ENCODE measurements at places on chromosomes 2 and 18.
A peak's percentile ranks its signal among the peaks of the same experiment; 100 is the strongest.

- DNase-seq = no peak
Observed at GRCh38 chr2:55062754-55063153, 12.5 kb upstream of the RTN4 start.

GRCh38 chr2:112683550-112684414 is 37.0 kb upstream of the NT5DC4 start:
- DNase-seq = no peak

GRCh38 chr2:172288603-172289002 is 138.8 kb upstream of the ITGA6 start:
- peak; percentile 30 for DNase-seq

GRCh38 chr2:88865801-88866371 is 174.4 kb downstream of the RPIA start:
- no peak for DNase-seq

- DNase-seq = no peak
Observed at GRCh38 chr2:9328931-9329330, 94.4 kb downstream of the ITGB1BP1 start.

GRCh38 chr2:20080428-20080827 is 29.0 kb upstream of the LAPTM4A start:
- no peak for DNase-seq

DNA sequence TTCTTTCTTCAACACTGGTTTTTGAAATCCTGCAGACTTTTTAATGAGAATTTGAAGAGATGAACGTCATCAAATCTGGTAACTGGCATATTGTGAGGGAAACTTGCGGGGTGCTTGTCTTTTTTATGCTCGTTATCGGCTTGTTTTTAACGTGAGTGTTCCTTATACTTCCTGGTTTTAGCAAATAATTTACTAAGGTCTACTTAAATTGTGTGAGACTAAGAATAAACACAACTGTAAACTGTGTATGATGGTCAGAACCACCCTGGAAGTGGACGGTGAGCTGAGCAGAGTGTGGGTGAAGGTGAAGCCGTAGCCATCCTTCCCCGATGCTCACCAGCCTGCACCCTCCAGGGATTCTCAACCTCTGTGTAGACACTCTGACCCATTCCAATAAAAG is 82.3 kb upstream of the CDC42EP3 start:
- no peak for DNase-seq

DNA sequence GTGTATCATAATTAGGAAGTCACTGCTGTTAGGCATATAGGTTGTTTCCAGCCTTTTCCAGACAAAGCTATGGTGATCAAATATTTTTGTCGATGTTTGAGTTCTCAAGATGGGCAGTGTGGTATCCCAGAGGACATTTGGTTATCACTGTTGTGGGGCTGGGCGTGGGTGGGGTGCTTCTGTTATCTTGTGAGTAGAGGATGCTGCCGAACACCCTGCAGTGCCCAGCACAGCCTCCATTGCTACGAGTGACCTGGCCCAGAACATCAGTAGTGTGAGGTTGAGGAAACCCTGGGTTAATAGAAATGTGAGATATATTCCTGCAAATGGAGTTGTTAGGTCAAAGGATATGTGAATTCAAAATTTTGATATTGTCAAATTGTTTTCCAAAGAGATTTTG is 33.2 kb downstream of the ZNF236 start:
- DNase-seq = no peak

GRCh38 chr2:128817813-128818212 is 499.1 kb upstream of the HS6ST1 start:
- no peak for DNase-seq

GRCh38 chr2:191446910-191447309 is 201.7 kb downstream of the MYO1B start:
- DNase-seq = no peak

DNA sequence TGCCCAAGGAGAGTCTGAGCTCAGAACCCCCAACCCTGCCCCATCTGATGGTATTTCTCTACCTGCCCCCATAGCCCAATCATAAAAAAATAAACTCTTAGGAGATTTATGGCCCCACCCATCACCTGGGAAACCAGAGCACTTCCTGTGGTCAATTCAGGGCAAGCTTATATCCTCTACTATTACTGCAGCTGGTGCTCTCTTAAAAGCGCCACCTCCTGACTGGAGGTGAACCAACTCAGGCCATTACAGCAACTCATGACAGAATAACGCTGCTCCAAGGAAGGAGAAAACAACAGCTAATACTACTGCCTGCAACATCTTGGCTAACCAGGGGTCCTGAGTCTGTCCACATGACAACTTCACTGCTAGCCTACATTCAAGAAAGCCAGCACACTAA is 195.7 kb downstream of the MTCL1 start:
- no peak for DNase-seq

DNA sequence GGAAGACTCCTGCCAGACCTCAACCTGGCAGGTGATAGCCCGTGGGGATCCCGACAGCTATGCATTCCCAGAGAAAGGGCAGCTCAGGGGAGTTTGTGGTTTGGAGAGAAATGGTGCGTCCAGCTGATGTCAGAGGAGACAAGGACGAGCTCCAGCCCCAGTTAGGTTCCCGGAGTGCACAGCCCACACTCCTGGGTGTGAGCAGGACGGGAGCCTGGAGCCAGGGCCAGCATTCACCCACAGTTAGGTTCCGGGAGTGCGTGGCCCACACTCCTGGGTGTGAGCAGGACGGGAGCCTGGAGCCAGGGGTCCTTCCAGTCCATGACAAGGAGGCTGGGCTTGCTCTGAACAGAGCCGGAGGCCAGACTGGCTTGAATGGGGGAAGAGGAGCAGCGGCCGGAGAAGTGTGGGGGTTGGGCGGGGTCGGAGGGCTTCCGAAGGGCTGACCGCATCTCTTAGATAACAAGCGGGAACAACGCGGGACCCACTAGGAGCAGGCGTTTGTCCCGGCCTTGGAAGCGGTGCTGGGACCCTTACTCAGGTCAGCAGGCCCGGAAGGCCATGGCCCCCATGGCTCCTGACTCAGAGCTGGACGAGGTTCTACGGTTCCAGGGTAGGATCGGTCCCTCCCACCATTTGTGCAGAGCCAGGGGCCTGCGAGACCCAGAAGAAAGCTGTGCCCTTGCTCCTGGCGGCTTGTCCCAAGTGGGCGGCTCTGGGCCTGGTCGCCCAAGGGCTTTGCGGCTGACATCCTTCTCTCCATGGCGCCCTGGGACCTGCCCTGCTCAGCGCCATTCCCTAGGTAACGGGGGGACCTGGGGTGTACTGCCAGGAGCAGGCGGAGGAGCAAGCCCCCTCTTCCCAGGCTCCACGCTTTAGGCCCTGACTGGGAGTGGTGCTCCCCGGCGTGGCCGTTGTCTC is 185.6 kb downstream of the RTP5 start:
- DNase-seq = no peak

DNA sequence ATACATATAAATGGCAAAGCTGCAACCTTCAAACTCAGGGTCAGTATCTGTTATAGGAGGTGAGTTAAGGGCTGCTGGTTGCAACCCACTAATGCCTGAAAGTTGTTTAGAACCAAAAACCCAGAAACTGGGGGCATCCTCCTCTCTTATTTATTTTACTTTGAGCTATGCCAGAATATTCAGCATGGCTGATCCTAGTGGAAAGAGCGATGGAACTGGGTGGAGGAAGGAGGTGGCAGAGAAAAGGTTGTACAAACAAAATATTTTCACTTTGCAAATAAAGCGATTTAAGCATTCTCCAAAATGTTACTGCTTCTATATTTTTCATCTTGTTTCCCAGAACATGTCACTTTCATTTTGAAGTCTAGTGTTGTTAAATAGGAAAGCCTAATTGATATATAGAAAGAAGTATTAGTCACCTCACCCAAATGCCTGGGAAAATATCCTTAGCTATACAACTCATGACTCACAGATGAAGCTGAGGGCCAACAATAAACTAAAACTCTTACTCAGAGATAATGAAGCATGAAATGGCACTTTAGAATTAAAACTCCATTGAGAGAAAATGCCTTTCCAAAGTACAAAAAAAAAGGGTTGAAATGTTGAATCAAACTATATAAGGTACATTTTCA is 251.4 kb upstream of the UBE2E3 start:
- DNase-seq = no peak

DNA sequence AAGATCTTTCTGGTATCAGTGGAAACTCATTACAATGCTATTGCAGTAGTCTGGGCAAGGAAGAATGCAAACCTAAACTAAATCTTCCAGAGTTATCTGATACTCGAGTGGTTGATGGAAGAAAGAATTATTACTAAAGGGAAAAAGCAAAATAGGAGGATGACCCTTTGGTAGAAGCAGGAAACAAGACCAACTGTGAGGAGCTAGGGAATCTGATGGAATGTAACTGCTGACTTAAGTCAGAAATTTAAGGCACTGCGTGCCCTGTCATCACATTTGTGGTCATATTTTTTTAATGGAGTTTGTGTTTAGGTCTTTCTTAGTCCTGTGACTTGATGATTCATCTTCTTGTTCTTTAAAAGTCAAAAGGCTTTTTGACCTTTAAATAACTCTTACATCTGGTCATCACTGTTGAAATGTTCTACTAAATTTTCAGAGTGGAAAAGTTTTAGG is 36.5 kb upstream of the ARMC9 start:
- DNase-seq = no peak

DNA sequence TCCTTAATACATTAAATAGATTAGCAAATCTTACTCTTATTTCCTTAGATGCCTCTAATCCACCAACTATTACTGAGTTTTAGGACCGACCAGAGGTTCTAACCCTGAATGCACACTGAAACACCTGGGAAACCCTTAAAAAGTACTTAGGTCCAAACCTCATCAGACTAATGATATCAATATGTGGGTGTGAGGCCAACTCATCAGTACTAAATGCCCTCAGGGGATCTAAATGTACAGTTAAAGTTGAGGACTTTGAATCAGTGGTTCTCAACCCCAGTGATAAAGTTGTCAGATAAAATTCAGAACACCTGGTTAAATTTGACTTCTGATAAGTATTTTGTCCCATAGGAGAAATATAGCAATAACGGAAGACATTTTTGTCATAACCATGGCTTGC is 20.9 kb downstream of the MMADHC start:
- no peak for DNase-seq

DNA sequence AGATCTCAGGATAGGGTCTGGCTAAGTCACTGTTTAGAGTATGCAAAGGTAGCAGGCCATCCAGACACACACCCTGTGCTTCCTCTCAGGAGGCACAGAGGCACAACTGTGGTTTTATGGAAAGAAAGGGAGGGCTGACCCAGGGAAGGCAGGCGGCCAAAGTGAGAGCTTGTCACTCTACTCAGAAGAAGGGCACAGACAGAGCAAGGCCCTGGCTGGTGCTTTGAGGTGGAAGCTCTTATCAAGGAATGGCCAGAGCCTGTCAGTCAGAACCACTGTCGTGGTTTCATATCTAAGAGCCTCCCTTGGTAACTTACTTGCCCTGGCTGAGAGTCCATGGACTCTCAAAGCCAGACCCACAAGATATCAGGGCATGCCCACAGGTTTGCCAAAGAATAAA is 40.7 kb downstream of the SLC9A2 start:
- DNase-seq = no peak

DNA sequence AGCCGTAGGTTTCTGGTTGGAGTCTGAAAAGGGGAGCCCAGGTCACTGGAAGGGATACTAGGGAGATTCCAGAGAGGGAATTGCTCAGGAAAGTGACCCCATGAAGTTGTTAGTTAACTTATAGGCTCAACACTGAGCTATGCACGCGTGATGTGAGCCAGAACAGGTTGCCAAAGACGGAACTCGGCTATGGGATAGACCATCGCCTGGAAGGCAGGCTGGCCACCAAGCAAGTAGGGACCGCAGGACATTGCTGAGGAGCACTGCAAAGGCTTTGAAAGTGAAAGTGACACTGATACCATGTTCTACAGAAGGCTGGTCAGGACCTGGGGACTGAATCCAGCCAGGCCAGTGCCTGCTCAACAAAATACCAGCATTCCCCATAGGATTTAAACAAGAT is 7.3 kb downstream of the FARP2 start:
- DNase-seq = no peak

DNA sequence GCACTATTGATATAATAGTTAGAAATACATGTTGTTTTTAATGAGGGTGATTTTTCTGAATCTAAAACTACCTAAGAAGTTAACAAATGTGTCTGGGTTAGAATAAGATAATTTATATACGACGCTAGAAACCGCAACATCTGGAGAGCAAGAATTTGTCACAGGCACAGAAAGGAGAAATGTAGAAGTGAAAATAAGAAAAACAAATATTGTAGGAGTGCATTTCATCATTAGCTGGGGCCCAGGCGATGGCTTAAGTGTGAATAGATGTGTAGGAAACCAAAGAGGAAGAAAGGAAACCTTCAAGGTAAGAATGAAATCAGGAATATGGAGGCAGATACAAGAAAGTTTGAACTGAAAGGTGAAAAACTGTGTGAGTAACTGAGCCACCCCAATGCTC is 90.3 kb downstream of the LRP2 start:
- no peak for DNase-seq

- no peak for DNase-seq
Observed at GRCh38 chr2:205424326-205424725, 258.0 kb upstream of the NRP2 start.

DNA sequence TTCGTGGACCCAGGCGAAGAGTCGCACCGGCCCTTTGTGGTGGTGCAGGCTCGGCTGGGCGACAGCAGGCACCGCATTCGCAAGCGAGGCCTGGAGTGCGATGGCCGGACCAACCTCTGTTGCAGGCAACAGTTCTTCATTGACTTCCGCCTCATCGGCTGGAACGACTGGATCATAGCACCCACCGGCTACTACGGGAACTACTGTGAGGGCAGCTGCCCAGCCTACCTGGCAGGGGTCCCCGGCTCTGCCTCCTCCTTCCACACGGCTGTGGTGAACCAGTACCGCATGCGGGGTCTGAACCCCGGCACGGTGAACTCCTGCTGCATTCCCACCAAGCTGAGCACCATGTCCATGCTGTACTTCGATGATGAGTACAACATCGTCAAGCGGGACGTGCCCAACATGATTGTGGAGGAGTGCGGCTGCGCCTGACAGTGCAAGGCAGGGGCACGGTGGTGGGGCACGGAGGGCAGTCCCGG is 3.5 kb downstream of the INHBB start:
- no peak for DNase-seq

DNA sequence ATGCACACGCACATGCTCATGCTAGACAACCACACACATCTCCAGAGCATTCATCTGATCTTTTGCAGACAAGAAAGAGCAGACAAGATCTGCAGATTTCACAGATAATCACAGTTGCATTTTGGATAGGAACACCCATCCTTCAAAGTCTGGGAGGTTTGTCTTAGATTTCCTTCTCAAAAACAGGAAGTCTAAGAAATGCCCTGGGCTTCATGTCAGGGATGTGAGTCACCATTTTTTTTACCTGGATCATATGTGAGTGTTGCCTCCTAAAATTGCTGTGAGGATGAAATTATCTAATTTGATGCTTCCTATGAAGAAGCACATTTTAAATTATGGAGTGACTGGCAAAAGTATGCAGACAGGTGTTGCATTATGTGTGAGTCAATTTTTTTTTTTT is 46.1 kb downstream of the SRD5A2 start:
- DNase-seq = no peak

GRCh38 chr2:136052369-136053362 is 65.3 kb downstream of the CXCR4 start:
- DNase-seq = no peak

GRCh38 chr18:12741351-12741750 is 38.5 kb downstream of the PSMG2 start:
- peak; percentile 8 for DNase-seq

Data from NCI-H1436 (cell line).